ENCODE measurements at places on chromosomes 6 and 20.

DNA sequence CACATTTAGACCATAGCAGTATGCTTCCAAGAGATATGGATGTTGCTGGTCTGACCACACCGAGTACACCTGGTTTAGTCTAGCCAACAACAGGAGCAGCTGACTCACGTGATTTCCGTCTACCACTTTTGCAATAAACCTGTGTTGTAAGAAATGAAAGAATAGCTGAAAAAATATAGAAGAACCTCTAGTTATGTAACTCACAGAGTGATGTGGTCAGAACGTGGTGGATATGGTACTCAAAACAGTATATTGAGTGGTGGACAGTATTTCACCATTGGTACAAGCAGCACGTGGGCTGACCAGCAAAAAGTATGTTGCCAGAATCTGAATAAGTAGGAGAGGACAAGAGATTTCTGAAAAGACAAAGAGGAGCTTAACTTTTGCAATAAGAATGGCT is 226.9 kb downstream of the TBC1D7 start:
- no peak for DNase-seq

- no peak for DNase-seq
These were observed 729 bp downstream of the SMOC2 start for GRCh38 chr6:168441434-168442391.

GRCh38 chr6:37985355-37985754 is 165.8 kb downstream of the ZFAND3 start:
- no peak for DNase-seq

DNA sequence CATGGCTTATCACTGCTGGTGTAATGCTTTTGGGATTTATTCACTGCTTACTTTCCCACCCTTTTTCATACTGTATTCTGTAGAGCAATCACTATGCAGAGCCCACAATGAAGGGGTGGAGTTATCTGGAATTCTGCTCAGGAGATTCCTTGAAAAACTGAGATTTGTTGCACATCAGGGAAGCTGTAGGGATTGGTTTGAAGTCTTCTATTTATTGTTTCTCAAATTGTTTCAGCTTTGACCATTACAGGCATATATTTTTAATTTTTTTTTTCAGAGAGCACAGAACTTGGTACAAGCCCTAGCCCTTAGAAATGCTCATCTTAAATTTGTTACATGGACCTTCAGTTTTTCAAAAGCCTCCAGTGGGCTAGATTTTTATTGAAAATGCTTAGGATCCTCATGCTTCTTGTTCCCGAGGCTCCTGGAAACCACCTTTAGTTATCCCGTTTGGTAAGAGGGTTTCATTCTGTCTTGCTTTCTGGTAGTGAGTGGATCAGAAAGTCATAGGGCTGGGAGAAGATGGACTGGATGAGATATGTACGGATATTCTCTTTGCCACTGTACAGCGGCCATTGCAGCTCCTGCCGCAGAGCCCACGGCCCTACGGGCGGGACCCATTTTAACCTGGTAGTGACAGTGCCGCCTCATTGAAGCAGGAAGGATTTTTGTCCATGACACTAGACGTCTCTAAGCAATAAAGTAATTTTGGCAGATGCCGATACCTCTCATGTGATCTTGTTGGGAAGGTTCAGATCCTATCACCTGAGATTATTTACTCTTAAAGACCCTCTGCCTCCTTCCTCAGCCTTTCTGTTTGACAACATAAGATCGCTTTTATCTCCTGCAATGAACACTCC is 45.3 kb upstream of the ZNF184 start:
- no peak for DNase-seq

- no peak for DNase-seq
These were observed 297.7 kb upstream of the MANEA start for GRCh38 chr6:95279616-95280015.

GRCh38 chr6:63543982-63544381 is 28.3 kb upstream of the LOC128125822 start:
- DNase-seq: no peak

GRCh38 chr6:121592261-121592935 is 157.0 kb downstream of the GJA1 start:
- no peak for DNase-seq

DNA sequence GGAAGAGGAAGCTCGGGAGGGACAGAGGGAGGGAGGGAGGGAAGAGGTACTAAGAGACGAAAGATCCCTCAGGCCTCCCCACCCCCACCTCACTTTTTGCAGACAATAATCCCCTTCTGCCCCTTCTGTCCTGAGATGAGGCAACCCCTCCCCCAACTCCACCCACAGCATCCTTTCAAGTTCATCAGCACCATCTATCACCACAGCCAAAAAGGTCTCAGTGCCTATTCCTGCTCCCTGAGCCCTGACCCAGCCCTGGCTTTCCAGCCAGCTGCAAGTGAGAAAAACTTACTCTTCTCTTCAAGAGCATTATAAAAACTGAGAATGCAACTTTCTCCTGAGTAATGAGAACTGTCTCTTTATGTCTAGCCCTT is 133.2 kb upstream of the LRFN2 start:
- DNase-seq: no peak

DNA sequence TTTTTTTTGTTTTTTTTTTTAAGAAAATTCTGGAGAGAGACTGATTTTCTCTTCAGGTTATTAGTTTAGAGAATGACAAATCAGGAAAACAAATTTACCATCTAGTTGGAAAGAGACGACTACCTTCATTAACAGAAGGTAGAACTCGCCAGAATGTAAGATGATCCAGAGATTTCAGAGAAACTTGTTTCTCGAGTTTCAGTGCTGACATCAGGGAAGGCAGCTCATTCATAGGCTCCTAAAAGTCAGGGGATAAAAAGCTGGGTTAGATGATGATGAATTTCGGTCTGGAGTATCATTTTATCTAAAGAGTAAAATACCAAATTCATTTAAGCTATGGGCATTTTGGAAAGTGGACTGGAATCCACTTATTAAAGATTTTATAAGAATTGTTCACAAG is 27.9 kb downstream of the ZNF334 start:
- DNase-seq: no peak

DNA sequence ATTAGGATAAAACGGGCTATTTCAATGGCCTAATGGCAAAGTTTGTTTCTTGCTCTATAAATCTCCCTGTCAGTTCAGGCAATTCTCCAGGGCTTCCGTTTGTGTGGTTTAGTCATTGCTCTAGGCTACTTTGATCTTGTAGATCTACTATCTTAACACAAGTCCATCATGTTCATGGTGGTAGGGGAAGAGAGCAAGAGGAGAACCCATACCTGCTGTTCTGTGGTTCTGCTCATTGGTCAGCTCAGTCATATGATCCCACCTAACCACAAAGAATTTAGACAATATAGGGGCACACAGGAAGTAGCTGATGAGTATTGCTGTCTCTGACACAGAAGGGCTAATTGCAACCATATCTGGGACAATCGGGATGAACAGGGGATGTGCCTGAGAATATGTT is 4.9 kb upstream of the DEK start:
- no peak for DNase-seq

DNA sequence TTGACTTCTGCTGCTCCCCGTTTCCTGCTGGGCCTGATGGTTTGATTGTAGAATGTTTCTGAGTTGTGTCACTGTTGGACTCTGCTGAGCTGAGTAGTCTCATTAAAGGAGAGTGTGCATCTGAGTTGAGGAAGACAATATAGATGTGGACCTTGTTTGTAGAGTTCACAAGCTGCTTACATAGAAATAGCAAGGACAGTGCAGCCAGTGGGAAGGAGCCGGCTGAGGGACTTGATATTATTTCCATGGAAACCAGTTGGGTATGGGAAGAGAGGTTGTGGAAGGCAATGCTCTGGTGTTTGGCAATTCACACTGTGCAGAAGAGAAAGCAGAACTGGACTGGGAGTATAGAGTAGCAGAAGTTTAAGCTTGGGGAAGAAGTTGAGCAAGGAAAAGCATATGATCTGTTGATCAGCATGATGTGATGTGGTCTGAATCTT is 14.8 kb downstream of the IGF2R start:
- DNase-seq: no peak

DNA sequence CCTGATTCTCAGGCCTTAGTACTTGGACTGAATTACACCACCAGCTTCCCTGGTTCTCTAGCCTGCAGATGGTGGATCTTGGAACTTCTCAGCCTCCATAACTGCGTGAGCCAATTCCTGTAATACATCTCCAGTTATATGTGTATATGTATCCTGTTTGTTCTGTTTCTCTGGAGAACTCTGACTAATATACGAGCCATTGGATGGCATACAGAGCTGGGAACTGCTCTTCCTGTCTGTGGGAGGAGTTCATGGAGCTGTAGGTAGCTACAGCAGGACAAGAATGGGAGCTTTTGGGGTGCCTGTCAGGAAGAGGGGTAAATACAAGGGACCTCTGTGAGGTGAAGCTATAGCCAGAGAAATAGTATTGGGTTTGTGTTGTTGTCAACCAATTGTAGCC is 41.2 kb downstream of the TMEM14A start:
- DNase-seq: no peak

DNA sequence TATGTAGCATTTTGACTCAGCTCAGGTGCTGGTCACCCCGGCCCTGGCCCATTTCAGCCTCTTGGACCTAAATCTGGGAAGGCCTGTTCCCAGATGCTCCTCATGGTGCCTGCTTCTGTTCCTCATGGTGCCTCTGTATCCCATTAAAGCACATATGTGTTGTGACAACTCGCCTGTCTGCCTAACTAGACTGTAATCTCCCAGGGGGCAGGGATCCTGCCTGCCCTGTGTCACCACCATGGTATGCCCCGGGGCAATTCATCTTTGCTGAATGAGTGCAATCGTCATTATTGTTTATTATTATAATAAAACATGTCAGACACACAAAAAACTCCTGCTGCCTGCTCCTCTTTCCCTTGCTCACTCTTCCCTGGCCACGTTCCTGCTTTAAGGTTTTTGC is 62.0 kb downstream of the ZFP64 start:
- no peak for DNase-seq

GRCh38 chr6:38775870-38776269 is 60.8 kb downstream of the DNAH8 start:
- no peak for DNase-seq

- DNase-seq: no peak
These were observed 852 bp downstream of the GMNN start for GRCh38 chr6:24775520-24776058.

DNA sequence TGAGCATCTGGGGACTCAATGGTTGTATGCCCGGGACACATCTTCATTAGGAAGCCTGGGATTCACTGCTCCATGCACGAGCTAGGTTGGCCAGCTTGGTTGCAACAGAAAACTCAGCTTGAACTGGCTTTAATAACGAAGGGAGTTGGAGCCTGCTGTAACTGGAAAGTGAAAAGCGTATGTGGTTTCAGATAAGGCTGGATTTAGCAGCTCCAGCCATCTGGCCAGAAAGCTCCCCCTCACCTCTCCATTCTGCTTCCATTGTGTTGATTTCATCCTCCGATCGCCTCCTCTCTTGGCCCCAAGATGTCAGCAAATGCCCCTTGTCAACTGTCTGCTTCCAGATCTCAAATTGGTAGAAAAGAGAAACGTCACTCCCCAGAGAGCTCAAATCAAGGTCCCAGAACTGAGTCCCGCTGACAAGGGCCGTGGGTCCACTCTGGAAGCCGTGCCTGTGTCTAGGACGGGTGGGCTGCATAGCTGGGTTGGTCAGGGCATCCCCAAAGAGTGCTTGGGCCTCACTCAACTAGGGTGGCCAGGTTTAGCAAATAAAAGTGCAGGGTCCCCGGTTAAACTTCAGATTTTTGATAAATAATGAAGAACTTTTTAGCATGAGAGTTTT is 117.0 kb upstream of the PMEPA1 start:
- no peak for DNase-seq

GRCh38 chr6:167685654-167686053 is 141.1 kb upstream of the AFDN start:
- no peak for DNase-seq

GRCh38 chr6:157450931-157451742 is 70.1 kb downstream of the ZDHHC14 start:
- no peak for DNase-seq

DNA sequence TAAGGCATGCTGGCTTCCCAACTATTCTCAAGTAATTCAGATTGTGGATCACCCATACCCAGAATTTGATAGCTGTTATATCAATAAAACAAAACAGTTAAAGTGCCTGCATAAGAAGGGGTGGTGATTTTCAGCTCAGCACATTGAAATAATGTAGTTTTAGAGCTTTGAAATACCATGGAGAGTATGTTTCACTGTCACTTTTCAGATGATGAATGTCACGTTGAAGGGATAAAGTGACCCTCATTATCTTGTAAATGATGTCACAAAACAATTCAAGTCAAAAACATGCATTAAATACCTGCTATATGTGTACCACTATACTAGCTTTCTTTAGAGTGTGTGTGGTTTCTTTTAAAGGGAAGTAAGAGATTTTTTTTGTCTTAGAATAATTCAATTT is 27.6 kb downstream of the MLIP start:
- no peak for DNase-seq

DNA sequence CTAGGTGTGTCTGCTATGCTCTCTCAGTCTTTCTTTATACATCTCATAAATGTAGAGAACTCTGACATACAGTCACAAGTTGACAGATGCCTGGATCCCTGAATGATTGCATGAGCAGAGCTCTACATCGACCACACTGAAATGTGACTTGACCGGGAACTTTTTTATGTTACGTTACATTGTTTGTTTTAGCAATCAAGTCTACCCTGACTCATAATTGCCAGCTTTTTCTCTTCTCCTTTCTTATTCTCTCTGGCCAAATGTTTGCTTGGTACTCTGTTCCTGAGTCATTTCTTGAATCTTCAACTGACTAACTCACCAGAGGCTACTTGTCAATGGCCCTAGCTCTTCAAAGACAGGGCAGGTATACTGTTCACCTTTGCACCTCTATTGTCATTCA is 213.6 kb upstream of the DTNBP1 start:
- DNase-seq: no peak

DNA sequence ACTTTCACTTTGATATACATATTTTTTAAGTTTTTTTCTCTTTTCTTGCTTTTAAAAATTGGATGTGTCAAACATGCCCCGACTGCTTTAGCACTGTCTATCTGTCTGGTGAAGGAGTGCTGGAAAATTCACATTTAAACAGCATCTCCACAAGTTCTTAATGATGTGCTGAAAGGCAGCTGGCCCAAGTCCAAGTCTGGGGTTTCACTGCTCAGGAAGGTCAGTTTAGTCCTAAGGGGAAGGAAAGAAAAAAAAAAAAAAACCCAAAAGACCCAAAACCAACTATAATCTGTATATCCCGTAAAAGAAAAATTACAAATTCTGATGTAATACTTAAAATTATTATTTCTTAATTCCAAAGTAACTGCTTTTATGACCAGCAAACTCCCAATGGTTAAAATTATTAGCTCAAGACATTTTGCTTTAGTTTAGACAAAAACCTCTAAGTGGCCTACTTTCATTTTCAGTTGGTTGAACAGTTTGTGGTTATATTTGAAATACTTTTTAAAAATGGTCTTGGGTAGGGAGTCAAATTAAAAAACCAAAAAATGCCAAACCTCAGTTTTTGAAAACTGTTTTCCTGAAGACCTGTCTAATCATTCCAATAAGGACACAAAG is 79.5 kb upstream of the PREP start:
- peak; percentile 7 for DNase-seq

GRCh38 chr6:170190046-170190445 is 100.8 kb downstream of the DLL1 start:
- DNase-seq: no peak

All from dorsolateral prefrontal cortex (tissue), 122 donors.